ENCODE measurements at places on chromosomes 12 and 14.
A peak's percentile ranks its signal among the peaks of the same experiment; 100 is the strongest.

DNA sequence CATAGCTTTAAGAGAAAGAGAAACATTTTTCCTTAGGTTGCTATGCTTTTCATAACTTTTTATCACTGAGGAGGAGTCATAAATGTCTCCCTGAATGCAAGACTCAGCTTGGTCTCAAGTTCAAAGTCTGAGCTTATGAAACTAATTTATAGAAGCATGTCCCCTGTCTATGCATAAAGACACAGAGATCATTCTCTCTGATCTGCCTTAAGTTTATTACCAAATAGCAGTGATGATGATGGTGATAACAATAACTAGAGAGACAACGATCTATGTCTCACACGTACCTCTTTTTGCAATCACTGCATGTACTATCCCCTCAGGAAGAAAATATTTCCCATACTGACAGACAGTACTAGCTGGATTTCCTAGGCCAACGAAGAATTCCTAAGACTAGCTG, 266.4 kb upstream of the G2E3 start:
- no peak for DNase-seq

- DNase-seq: no peak
Measured at GRCh38 chr12:45357539-45358417, 141.9 kb downstream of the ANO6 start.

GRCh38 chr12:85358715-85359114, 78.7 kb downstream of the ALX1 start:
- DNase-seq: no peak

DNA sequence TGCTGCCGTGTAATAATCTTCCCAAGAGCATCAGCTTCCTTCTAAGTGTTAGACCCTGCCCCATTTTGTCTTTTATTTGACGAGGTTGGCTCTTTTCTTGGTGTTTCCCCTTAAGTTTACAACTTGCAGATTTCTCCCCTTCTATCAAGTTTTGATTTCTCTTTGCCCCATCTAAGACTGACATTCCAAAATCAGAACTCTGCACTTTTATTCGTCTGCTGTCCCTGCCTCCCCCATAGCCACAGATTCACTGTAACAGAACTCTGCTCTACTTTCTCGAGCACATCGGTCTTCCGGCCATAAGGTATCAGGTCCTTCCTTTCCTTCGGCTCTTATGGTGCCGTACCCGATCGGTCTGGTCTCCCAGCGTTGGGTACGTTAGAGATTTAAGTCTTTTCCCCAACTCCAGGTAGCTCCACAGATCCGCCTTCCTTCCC, 563 bp downstream of the DCP1B start:
- DNase-seq: peak; percentile 65

GRCh38 chr14:66853311-66853710, 335.9 kb upstream of the GARIN2 start:
- DNase-seq: no peak

DNA sequence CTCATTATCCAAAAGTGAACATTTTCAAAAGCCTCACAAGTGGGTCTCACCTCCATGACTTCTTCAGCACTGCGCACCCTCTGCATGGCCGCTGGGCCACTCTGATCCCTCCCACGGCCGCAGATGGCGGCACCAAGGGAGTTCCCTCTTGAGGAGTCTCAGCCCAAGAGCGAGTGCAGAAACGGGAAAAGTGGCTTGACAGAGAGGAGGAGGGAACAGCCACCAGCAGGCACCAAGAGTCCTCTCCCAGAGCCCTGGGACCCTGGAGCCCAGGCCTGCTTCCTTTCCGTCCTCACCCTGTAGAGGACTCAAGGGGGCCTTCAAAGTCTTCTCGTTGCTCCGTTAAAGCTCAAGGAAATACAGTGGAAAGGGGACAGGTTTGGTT, 230.2 kb upstream of the DIO3 start:
- no peak for DNase-seq

DNA sequence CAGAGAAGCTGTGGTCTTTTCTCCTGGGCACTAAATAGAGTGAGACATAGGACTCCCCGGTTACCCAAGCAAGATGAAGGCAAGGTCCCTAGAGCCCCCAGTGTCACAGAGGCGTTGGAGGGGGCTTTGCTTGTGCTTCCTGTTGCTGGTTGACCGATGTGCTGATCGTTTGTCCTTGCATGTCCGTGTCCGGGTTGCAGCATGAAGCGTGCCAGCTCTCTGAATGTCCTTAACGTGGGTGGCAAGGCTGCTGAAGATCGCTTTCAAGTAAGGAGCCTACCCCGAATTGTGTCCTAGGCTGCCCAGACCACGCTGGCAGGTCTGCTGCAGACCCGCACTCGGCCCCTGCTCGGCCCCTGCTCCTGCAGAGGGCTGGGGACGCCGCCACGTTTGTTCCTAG, 23.1 kb downstream of the XRCC3 start:
- no peak for DNase-seq

DNA sequence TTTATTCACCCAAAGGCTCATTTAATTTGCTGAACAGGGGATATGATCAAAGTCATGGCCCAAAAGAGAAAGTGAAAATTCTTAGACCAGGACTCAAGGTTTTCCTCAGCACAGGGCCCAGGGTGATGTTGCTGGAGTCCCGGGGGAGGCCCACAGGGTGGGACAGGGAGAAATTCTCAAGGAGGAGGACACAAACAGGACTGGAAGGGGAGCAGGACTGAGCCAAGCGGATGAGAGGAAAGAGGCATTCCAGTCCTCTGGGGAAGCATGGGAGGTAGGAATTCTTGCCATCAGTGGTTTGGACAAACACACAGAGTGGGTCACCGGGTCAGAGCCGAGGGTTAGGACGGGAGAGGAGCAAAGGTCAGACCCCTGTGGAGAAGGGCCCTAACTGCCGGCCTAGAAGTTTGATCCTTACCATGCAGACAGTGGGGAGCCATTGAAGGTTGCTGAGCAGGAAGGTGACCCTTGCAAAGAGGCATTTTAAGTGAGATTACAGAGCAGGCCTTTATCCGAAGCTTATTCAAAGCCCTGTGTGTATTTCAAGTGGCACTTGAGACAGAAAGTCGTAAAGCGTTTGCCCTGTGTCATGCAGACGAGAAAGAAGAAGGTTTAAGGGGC, 68.4 kb upstream of the PTGR2 start:
- DNase-seq: no peak

Measured in NCI-H510A treated with DMSO at 0.1 percent for 48 hours (cell line).